ENCODE measurements at places on chromosomes 11 and 22. TPM values are rescaled to one million over a fixed set of nuclear protein-coding genes. Genes with fewer than 3 reads are reported as not detected.
A peak's percentile ranks its signal among the peaks of the same experiment; 100 is the strongest.

DNA sequence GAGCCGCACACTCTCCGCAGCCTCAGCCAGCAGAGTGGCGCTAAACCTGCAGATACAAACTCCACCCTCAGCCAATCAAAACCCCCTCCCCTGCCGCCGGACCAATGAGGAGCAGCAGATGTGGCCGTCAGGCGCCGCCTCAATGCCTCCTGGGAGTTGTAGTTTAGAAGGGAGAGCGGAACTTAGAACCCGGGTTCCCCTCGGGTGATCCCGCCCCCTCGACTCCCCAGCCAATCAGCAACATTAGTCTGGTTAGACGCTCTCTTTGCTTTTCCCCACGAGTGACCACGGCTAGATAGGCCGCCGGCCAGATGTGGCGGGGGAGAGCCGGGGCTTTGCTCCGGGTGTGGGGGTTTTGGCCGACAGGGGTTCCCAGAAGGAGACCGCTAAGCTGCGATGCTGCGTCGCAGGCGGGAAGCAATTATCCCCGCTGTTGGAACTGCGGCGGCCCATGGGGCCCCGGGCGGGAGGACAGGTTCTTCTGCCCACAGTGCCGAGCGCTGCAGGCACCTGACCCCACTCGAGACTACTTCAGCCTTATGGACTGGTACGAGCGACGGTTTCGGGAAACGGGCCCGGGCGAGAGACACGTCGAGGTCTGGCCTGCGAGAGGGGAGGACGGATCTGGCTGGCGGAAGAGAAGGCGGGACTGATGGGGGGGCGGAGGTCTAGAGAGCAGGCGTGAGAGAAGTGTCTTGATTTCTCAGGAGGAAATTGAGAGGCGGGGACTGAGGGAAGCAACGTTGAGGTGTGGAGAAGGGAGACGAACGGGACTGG is at the start of the genes CHEK2 and HSCB:
TSS of gene CHEK2 (minus strand) at position 36 of the 777 bp plus-strand sequence. CDS start 7,099 bp downstream, outside the sequence.
TSS of gene HSCB (plus strand) at position 255 of the 777 bp plus-strand sequence. CDS start at position 312, 57 bp downstream.
- peak; percentile 98 for DNase-seq

GRCh38 chr11:39968071-39968470 is 1491.4 kb downstream of the LRRC4C start:
- no peak for DNase-seq

DNA sequence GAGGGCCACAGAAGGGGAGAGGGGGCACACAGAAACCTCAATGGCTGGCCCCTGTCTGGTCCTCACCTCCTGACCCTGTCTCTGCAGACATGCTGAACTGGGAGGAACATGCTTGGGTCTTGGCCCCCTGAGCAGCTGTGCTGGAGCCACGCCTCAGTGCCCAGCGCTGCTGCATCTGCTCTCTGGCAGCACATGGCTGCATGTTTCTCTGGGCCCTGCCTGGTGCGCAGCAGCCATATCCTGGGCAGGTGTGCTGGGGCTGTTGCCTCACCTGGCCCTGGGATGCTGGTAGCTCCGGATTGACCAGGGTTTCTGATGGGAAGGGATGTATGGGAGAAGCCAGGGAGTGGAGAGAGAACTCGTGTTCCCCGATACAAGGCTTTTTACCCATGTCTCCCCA is 248.0 kb downstream of the ST3GAL4 start:
- DNase-seq = no peak

The IGSF9B gene
- total RNA-seq = 5.5 TPM

The SCT gene
- total RNA-seq = not detected

The DDIAS gene
- total RNA-seq = 13.3 TPM
